ENCODE measurements at places on chromosomes 2 and 18. TPM values are rescaled to one million over a fixed set of nuclear protein-coding genes. Genes with fewer than 3 reads are reported as not detected.

DNA sequence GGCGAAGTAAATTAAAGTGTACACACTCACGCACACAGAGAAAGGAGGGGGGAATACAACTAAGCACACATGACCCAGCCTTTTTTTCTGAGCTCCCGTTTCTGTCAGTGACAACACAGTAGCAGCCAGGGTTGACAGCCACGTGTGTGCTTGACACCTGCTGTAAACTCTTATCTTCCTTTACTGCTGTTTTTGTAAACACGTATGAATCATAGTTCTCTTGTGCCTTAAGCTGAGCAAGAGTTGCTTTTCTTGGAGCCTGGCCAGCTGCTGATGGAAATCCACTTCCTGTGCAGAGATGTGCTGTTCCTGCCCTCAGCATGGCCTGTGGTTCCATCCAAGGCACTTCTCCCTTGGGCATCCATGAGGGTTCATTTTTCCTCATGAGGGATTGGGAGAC is 561.9 kb downstream of the GALR1 start:
- no peak for ATAC-seq

Gene KATNAL2
- 1.1 TPM for total RNA-seq

DNA sequence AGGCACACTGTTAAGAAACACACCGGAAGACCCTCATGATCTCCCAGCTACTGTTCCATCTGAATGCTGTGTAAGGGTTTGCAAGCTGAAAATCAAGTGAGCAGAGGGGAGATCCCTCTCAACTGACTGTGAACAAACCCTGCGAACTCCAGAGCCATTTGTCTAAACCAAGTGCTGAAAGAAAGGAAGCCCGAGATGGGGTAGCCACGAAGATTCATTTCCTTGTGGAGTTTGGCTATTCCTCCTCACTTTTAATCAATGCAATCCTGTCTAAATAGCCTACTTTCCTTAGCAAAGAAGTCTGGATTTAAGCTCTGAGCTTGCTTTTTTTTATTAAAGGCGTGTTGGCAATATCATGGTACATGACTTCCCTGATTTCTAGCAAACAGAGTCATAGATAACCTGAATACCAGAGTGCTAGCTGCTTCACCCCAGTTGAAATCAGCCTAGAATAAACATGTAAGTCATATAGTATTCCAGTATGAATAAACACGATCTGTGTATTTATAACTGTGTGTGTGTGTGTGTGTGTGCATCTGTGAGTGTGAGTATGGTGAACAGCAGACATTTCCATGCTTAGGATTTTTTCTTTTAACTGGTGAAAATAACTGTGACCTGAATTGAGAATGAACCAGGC is 365.2 kb downstream of the ZNF521 start:
- ATAC-seq = no peak

Gene REG1B
- total RNA-seq = not detected

GRCh38 chr2:15059870-15060512 is 427.5 kb downstream of the LRATD1 start:
- peak; percentile 62 for ATAC-seq

Data from esophagus mucosa (tissue), 1 donor.